ENCODE measurements at places on chromosomes 2 and 18.

DNA sequence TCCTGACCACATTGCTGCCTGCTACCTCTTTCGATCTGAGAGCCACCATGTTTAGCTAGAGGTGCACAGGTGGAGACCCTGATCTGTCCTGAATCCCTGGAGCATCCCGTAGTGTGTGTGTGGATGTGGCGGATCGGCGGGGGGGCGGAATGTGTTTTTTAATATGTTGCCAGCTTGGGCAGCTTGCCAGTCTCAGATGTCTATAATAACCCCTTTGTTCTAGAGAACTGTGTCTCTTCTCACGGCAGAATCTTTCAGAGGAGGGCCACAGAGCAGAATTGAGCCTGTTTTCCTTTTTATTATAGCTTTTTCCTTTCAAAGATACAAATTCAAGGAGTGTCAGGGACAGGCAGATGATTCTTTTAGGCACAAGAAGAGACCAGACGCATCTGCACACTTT, 934.1 kb upstream of the KLHL29 start:
- DNase-seq, result no peak

DNA sequence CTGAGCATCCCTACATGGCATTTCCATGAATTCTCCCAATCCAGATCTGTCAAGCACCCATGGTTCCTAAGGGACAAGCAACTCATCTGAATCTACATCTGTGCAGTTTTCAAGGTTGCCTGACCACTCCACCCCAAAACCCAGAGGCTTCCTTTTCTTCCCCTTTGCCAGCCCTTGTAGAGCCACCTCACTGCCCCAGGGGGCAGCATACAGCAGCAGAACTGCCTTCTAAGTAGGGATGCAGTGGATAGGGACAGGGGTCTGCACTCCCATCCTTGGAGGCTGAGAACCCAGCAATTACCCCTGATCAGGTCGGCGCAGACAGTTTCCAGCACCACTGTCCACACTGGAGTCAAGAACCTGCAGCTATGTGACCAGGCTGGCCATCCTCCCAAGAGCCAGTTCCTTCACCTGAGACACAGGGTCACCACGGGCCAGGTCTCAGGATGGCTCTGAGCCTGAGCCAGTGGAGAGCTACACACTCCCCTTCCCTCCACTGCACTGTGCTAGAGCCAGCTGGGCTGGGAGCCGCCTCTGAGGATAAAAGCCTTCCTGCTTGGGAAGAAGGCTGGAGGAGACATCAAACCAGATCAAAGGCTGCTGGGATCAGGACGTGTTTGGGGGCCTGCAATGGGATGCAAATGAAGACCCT, 283.1 kb downstream of the CELF4 start:
- DNase-seq, result no peak

DNA sequence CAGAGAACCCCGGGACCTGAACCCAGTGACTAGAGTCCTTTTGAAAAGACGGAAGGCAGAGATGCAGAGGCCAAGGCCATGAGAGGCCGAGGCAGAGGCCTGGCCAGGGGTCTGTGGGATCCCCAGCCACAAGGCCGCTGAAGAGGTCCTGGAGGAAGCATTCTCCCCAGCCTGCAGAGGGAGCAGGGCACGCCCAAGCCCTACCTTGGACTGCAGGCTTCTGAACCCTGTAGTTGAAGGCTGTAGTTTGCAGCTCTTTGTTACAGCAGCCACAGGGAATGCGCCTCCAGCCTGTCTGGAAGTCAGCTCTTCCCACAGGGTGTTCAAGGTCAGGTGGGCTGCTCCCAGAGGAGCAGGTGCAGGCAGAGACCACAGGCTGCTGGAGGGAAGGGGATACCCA, 22.1 kb upstream of the PXDN start:
- DNase-seq, result no peak

DNA sequence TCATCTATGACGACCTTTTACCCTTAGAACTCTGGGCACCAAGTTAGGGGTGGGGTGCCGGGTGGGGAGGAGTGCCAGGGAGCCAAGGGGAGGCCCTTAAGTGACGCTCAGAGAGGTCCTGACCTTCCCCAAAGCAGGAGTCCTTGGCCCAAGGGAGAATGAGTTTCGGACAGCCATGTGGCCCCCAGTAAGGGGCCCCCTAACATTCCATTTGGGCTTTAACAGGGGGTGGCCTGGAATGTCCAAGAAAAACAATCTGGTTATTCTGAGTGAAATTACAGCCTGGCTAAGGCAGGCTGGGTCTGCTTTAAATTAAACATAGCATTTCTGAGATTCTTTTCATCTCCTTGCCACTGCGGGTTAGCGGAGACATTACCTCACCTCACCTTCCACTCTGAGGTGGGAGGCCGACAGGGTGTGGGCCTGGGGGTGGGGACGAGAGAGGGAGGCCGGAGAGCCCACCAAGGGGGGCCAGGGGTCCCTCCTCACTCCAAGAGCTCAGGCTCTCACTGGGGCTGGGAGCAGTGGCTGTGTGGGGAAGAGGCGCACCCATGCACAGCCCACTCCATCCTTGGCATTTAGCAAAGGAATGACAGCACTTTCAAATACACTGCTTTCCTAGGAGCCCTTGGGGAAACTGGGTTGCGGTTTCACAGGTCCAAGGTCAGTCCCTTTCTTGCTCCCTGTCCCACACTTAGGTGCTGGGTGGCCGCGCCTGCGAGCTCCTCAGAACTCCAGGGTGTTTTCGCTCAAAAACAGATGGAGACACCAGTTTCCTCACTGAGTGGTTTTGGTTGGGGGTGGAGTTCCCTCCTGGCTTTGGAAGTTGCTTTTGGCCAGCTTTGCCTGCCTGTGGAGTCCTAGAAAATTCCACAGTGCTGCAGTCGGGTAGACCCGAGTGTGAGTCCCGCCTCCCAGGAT, 107.4 kb downstream of the POLR1A start:
- DNase-seq, result peak; percentile 49

DNA sequence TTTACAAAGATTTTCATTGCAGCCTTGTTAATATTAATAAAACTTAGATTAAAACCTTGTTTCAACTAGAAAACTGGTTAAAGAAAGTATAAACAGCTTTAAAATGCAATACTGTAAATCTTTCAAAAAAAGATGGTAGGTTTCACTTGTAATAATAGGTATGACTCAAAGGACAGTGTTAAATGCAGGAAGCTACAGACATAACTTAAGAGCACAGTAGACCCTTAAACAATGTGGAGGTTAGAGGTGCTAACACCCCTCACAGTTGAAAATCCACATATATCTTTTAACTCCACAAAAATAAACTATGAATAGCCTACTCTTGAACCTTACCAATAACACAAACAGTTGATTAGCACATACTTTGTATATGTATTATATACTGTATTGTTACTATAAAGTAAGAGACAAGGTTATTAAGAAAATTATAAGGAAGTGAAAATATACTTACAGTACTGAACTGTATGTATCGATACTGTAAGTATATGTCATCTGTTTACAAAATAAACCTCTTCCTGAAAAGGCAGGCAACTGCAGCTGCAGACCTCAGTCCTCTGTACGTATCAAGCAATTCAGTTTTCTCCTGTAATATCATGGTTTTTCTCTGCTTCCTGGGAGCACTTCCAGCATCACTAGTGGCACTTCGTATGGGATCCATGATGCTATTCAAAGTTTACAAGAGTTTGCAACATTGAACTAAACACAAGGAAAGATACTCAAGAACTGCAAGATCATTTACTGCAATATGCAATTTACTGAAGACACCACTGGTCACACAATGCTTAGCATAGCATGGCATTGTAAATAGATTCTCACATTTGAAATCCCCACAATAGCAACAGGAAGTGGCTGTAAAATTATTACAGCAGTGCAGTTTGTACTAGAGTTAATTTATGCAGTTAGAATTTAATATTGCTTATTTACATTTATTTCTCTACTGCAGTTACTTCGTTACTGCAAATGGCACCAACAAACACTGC, 610.5 kb upstream of the LRRTM4 start:
- DNase-seq, result no peak

DNA sequence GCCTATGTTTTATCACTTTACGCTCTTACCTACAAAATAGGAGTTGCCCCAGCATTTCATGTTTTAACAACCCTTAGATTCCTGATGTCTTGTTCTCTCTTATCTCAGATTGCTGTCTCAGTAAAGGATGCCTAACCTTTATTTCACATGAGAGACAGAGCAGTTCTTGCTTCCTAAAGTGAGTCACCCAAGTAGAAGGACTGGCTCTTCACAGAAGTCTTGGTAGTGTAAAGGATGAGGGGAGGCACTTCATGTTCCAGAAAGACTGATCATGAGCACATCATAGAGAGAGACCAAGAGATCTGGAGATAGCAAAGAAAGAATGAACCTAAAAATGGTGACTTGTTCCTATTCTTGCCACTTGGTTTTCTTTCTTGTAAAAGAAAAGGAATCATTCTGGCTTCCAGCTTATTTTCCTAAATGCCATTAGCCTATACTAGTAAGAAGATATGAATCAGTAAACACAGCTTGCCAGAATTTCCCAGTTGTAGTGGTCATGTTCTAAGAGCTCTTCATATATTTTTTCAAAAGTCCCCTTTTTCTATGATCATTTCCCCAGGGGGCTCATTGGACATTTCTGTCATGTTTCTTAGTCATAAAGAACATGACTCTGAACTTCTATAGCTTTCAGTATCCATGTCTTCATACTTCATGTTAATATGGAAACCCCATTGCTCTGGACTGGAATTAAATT, 54.9 kb downstream of the MAPRE2 start:
- no peak for DNase-seq

DNA sequence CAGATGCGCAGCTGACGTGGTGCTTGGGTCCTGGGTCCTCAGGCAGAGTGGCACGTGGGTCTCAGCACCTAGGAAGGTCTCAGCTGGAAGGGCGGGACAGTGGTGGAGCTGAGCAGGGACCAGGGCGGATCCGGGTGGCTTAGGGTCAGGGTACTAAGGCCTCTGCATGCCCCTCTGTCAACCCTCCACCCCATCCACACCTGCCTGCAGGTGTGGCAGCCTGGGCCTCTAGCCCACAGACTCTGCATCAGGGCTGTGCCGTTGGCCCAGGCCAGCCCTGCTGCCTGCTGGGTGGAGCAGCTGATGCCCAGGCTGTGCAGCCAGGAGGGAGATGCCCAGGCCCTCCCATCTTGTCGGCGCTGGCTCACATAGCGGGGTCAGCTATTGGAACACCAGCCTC, 24.6 kb upstream of the OTOS start:
- no peak for DNase-seq
